ENCODE measurements at places on chromosomes 1 and 21.

DNA sequence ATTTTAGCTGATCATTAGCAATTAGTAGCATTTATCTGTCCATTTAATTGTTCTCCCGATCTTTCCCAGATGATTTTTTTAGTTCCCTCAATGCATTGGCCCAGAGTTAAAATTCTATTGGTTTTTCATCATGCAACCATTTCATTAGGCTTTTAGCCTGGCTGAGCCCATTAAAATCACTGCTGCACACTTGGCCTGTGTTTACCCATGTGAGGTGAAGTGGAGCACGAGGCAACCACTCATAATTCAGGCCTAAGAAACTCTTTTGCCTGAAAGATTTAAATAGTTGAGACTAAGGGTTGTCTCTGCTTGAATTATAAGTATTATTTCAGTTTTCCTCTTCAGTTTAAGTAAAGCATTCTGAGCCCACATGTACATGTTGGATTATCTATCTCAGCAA lies 889.0 kb upstream of the ADGRL4 start:
- no peak for DNase-seq

DNA sequence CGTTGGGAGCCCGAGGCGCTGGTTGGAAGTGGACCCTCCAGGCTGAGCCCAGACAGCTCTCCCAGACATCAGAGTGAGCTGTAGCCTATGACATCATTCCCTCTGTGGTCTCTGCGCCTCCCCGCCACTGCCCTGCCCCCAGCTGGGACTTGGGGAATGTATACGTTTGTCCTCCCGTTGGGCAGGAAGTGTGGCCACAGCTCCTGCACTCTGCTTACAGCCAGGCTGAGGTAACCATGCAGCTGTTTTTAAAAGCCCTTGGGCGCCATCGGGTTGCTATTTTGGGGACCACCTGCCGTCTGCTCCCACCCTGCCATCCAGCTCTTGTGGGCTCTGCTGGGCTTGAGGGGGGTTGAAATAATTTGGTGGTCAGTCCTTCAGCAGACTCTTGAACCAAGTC lies 7.8 kb downstream of the VASH2 start:
- DNase-seq: no peak

DNA sequence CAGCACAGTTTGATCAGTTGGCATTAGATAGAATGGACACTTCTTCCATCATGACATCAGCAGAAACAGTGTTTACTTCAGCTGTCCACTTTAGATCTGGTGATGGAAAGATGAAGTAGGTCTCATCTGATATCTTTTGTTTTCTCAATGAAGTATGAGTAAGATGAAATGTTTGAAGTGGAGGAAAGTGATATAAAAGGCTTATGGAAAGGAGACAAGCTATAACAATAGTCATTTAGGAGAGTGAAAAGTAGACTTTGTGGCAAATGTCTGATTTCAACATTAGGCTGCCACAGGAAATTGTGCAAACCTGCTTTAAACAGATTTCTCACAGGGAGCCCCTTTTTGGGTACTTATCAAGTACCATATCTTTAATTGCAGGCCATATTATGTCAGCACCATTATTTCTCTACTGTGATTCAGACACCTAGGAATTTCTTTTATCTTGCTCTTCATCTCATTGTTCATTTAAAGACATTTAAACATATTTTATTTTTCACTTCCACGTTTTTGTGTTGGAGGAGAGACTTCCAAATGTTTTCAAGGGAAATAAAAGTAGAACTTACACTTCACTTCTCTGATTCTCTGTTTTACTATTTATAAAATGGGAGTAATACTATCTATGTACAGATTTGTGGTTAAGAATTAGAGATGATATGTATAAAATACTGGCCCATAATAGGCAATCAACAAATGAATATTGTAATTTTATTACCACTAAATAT lies 18.1 kb downstream of the PDC start:
- no peak for DNase-seq

DNA sequence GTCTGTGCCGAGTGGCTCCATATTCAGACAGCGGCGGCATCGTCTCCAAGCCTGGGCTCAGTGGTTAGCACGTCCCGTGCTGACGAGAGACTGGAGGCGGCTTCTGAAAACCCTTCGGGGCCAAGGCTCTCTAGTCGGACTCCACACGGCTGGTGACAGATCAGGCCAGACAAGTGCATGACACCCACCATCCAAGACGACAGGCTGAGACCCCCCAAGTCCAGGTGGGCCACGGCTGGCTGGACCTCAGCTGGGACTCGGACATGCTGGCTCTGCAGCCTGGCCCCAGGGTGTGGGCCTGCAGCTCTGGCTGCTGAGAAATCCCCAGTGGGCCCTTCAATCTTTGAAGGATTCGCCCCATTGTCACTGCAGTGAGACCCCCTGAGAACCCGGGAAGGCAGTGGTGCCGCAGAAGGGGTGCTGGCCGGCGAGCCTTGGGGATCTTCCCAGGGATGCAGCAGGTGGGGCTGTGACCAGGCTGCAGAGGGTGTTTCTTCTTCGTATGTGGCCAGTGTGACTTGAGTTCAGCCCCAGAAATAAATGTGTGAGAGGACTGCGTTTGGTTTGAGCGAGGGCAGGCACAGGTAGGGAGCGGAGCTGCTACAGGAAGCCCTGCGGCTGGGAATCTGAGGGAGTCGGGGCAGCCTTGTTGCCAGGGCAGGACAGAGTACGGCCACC lies 15.9 kb upstream of the SLC19A1 start:
- DNase-seq: no peak

All from AG08395 (cell line).